ENCODE measurements at places on chromosomes 6 and 20. TPM values are rescaled to one million over a fixed set of nuclear protein-coding genes. Genes with fewer than 3 reads are reported as not detected.

Gene HACE1
- 16.0 TPM for total RNA-seq

Gene RAET1L
- total RNA-seq = not detected

Gene CYP39A1
- 3.7 TPM for total RNA-seq

Gene GGTLC1
- not detected for total RNA-seq

Gene HLA-DOB
- 0.19 TPM for total RNA-seq

Gene C20orf141
- total RNA-seq = not detected

Gene TPBG
- 15.2 TPM for total RNA-seq

Gene SYTL3
- total RNA-seq = 2.0 TPM

Gene LGSN
- not detected for total RNA-seq

Gene IL20RA
- 0.60 TPM for total RNA-seq

Gene SNAP91
- total RNA-seq = 4.0 TPM

Gene OR2B3
- total RNA-seq = not detected

GRCh38 chr6:168145747-168146596, 67.0 kb upstream of the FRMD1 start:
- no peak for DNase-seq

GRCh38 chr6:35343092-35343834, 905 bp downstream of the PPARD start:
- DNase-seq = peak; percentile 89

GRCh38 chr6:2355150-2355549, 109.7 kb upstream of the GMDS start:
- no peak for DNase-seq

GRCh38 chr20:362271-363254, 15.7 kb downstream of the NRSN2 start:
- DNase-seq = peak; percentile 92

GRCh38 chr6:125078602-125079321, 74.8 kb upstream of the TPD52L1 start:
- no peak for DNase-seq

GRCh38 chr20:11978496-11978895, 60.8 kb downstream of the BTBD3 start:
- DNase-seq = no peak

GRCh38 chr6:36756786-36757185, 59.2 kb downstream of the RAB44 start:
- no peak for DNase-seq

- no peak for DNase-seq
Measured at GRCh38 chr20:22324505-22324904, 259.9 kb downstream of the FOXA2 start.

GRCh38 chr6:105764315-105764714, 321.8 kb upstream of the PRDM1 start:
- no peak for DNase-seq

DNA sequence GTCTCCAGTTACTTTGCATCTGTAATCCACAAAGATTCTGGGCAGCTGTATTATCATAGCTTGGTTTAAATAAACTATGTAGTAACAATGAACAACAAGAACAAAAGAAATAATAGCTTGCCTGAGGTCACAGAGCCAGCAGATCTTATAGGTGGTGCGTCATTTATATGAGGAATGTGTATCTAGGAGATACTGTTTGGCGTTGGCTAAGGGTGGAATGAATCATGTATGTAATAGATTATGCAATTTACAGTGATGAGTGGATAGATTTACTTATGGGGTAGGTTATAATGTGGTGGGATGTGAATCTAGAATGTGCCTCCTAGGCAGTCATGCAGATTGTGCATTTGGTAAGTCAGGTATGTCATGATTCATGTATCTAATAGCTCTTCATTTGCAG, 42.8 kb downstream of the HNF4A start:
- no peak for DNase-seq

- peak; percentile 74 for DNase-seq
Measured at GRCh38 chr20:3646651-3647050, 16.5 kb downstream of the GFRA4 start.

DNA sequence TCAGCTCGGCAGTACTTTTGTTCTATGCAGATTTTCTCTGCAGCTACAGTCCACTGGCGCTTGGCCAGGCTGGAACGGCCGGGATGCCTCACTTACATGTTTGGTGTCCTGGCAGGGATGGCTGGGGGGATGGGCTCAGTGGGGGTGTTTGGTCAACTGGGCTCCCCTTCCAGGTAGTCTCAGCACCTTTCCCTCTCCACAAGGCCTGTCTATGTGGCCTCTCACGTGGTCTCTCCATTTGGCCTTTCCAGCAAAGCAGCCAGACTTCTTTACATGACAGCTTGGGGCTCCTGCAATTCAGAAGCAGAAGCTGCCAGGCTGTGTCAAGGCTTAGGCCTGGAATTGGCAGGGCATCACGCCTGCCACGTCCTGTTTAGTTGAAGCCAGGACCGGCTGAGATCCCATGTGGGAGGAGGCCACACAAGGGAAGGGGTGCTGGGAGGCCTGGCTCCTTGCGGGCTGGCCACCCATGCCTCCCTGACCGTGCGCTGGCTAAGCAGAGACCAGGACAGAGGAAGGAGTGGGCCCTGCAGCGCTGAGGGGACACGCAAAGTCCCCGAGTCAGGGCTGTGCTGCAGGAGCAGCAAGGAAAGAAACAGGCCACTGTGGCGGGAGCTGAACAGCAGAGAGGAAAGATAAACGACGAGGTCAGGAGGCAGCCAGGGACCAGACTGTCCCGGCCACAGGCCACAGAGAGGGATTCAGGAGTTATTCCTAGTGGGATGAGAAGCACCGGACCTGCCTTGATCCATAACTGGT, 38.9 kb downstream of the MGME1 start:
- no peak for DNase-seq

DNA sequence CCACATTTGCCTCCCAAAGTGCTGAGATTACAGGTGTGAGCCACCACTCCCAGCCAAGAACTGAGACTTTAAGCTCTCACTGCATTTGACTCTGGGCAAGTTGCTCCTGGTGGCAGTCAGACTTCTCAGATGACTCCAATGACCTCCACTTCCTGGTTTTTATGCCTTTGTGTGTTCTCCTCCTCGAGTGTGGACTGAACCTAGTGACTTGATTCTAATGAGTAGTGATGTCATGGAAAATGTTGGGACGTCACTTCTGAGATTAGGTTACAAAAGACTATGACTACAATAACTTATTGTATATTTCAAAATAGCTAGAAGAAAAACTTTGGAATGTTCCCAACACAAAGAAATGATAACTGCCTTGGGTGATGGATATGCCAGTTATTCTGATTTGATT, 12.0 kb downstream of the SPINT3 start:
- DNase-seq = no peak

DNA sequence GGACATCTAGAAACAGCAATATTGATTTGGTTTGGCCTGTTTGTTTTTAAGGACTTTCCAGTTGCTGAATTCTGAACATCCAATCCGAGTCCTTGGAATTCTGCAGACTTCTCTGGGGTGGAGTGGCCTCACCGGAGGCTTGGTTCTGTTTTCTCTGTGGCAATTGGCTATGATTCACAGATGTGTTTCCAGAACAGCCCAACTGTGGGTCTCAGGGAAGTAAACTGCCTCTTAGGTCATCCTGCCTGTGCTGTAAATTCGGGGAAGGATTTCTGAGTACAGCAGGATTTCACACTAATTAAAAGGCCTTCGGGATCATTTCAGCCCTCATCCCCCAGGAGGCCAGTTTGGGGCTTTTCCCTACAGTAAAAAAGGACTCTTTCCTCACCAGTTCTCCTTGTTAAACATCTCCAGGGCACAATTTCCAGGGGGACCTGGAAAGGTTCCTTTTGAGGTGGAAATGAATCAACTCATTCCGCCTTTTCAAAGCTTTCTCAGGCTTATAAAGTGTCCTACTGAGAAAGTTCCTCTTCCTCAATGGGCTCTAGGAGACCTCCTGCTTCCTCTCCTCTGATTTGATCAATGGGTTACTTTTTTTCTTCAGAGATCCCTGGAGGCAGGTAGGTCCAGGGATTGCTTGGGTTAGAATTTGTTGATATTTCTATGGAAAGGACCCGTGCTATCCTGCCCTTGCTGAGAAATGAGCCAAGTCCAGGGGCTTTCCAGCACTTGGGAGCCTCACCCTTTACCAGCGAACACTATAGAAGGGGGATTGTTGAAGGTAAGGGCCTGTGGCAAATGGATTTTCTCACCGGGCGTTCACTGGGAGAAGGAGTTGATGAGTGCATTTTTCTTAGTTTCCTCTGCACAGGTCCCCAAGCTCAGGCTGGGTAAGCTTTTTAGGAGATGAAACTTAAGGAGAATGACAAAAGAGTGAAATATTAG, 114.6 kb downstream of the CLIC5 start:
- no peak for DNase-seq

DNA sequence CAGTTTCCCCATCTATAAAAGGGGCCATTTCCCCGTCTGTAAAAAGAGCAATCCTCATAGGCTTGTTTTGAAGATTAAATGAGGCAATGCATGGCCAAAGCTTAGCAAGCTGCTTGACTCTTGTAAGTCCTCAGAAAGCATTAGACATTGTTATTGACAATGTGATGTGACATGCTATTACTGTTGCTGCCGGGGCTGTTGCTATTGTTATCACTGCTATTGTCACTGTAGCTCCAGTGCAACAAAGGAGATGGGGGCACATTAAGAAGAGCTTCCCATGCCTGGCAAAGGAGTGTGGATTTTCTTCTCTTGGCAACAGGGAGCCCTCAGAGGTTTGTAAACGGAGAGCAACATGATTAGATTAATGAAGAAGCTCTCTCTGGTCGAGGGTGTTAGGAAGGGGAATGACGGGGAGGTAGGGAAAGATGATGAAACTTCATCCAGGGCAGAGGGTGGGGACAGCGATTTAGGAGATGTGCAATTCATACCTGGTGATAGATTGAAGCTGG, 33.1 kb upstream of the FAM83D start:
- DNase-seq = no peak

DNA sequence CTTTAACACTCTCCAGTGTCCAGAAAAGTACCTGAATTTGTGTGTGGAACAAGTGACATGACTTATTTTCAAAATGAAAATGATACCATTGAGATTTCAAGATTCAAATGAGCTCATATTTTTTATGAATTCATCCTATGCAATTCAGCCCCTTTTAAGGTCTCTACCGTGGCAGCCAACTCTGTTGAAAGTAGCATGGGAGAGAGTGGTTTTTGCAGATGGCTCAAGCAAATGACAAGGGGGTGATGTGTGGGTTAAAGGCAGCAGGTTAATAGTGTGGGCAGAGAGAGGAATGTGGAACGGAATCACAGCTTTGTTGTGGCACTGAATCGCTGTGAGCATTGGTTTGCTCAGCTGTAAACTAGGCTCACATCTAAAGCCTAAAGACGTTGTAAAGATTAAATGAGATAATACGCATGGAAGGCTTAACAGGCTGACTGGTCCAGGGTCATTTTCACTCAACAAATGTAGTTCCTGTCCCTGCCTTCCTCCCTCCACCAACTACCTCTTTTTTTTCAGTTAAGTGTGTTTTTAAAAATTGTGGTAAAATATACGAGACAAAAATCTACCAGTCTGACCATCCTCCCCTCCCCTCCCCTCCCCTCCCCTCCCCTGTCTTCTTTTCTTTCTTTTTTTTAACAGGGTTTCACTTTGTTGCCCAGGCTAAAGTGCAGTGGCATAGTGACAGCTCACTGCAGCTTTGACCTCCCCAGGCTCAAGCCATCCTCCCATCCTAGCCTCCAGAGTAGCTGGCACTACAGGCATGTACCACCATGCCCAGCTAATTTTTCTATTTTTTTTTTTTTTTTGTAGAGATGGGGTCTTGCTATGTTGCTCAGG, 114.7 kb upstream of the ZNF217 start:
- no peak for DNase-seq

GRCh38 chr6:36491378-36491965, 48.7 kb downstream of the KCTD20 start:
- DNase-seq = no peak

DNA sequence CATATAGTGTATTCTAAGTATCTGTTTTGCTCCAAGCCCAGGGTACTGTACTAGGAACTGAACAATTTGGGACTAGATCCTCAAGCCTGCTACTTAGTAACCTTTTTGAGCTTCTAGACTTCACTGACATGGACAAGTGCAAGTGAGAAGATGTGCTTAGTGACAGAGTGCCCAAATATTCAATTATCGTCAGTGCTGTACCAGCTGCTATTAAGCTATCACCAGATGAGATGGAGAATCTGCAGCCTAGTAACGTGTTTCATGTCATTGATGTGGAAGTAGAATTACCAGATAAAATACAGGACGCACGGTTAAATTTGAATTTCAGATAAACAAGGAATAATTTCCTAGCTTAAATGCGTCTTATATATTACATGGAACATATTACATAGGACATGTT, 218.3 kb downstream of the ARID1B start:
- DNase-seq = no peak

GRCh38 chr6:99614430-99615186, 8.0 kb downstream of the PRDM13 start:
- no peak for DNase-seq

DNA sequence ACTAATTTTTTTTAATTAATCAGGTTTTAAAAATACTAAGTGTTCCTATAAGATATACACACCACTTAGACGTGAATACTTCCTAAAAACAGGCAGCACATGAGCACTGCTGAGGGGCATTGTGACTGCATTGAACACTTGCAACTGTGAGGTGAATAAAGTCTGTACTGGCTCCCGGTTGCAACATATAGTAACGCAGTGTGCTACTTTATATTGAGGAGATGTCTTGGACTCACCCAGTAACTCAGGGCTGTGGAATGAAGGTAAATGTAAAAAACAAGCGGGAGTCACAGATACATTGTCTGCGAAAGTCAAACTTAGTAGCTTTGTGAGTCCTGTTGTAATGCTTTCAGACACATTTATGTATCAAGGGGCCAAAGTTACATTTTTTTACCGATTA, 17.0 kb upstream of the HLA-A start:
- no peak for DNase-seq

DNA sequence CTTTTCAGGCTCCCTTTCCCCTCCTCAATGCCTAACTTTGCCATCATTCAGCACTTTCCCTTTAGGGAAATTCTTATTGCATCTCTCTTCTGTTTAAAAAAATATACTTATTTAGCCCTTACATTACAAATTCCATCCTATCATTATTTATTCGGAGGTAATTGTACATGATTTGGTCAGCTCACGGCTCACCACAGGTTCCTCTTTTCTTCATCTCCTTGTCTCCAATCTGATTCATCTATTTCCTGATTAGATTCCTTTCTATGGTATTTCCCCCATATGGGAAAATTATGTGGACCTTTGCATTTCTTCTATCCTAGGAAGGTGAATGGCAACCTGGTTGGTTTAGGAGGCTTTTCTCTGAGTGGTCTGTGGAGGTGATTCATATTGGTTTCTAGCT, 12.9 kb upstream of the EMILIN3 start:
- no peak for DNase-seq

DNA sequence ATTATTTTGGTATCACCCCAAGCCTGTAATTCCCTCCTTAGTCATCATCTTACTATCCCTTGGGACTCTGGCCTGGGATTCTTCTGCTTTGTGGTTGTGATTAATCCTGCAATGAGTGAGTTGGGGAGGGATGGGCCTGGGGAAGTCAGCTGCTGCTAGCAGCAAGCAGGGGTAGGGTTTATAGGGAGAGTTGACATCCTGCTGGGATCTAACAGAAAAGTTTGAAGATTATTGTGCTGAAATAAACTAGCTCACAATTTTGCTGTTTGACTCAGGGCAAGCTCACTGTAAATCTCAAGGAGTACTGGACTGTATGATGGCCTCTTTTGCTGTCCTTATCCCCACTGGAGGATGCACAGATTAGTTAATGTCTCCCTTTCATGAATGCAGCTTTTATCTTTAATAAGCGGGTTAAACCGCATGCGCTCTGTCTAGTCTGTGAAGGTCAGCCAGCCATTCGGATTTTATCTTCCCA, 83.4 kb downstream of the JARID2 start:
- no peak for DNase-seq

- DNase-seq = no peak
Measured at GRCh38 chr6:91708534-91708933, 1121.7 kb upstream of the MAP3K7 start.

Data from posterior vena cava (tissue), 2 donors.